ENCODE measurements at places on chromosomes 4 and X.

DNA sequence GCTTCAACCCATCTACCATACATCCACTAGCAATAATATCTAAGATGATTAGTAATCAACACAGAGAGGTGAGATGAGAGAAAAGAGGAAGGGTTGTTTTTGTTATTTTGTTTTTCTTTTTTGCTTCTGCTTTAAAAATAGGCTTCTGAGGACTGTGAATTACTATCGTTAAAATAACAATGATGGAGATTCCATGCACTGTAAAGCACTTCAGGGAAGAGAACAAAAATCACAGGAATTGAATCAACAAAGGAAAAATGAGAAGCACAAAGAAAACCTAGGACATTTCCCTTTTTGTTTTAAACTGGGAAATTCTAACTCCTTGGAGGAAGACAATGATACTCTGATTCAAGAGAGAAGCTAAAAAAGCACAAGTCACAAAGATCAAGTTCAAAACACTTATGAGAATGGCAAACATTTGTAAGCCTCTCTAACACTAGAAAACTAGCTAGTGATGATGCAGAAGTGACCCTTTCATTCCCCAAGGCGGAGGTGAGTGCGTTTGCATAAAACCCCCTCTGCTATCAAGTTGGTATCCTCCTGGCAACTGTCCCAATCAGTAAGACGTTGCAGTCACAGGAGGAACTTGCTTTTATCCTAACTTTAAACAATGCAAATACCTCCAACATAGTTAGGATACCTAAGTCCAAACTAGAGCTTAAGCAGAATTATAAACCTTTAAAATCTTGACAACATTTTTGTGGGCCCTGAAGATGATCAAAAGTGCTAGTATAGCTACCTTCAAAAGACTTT, 308.5 kb downstream of the CAMK2D start:
- no peak for DNase-seq

DNA sequence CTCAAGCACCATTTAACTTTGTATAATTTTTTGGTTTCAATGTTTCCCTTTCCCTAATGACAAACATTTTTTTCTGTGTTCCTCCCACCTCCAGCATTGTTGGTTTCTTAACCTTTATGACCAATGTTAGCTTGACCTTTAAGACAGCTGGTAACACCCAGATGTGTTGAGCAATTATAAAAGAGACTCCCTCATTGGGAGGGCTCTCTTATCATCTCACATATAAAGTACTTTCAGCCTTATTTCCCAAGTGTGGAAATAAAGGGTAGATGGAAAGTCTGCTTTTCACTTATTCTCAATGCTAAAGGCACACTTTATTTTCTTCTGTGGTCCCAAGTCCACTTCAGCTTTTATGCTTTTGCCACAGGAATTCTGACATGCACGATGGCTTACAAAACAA, 1420.4 kb downstream of the RAPGEF2 start:
- no peak for DNase-seq

GRCh38 chr4:65893271-65893670, 223.0 kb upstream of the EPHA5 start:
- no peak for DNase-seq

- no peak for DNase-seq
These were observed 170.9 kb downstream of the APBB2 start for GRCh38 chr4:41043465-41043864.

GRCh38 chrX:452598-452997, 65.9 kb upstream of the PPP2R3B start:
- no peak for DNase-seq

DNA sequence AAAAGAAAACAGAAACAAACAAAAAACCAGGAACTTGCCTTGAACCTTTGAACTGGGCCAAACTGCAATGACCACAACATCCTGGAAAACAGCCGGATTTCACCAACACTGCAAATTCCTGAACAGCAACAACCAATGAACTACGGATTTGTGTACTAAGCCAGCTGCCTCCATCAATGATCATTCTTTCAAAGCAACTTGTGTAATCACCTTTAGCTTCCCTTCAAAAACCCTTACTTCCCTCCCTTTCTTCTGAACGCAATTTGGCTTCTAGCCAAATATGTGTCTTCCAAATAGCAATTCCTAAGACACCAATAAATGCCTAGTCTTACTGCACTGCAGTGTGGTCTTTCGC, 98.5 kb upstream of the FAM47C start:
- DNase-seq: no peak
